ENCODE measurements at places on chromosomes 16 and 17.

DNA sequence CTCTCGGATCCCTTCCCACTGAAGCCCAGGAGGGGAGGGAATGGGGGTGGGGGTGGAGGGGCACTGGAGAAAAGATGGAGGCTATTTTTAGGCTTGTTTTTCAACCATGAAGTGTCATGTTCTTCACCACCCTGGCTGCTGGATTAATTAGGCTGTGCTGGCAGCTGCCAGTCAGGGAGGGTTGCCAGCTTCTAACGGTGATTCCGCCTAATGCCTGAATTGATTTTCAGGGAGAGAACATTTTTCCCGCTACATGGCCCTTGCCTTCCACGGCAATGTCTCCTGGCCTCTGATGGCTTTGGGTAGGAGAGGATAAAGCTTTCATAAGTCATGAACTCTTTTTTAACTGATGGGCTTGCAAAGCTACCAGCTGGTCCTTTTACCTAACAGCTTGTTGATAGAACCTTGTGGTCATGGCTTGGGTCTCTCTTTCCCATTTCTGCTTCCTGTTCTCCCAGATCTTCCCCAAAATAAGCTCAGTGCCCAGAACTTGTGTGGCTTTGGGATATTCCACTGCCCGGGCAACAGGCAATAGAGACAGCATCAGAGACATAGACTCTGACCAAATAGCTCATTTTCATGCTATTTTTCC, 167.4 kb downstream of the PITPNC1 start:
- DNase-seq: no peak

DNA sequence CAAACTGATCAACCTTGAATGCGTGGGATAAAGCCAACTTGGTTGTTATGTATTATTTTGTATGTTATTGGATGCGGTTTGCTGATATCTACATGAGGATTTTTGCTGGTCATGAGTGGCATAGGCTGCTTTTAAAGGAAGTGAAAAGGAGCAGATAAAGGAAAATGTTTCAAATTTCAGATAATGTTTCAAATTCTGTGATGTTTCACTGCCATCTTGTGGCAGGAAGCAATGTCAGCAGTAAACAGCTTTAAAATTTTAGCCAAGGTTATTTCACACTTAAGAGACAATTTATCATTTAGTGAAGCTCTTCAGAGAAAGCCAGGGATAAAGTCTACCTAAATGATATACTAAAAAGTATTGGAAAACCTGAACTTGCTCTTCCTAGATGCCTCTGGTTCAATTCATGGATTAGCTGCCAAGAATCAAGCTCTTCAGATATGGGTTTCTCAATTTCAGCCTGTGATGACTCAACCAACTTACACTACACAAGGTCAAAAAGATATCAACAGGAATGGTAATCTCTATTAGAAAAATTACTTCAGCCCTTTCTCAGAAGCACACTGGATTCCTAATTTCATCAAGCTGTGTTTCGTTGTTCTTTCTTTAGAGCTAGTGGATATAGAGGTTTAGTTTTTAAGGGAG, 136.0 kb upstream of the C17orf78 start:
- DNase-seq: no peak

- no peak for DNase-seq
Observed at GRCh38 chr17:61583242-61583641, 7.8 kb downstream of the NACA2 start.

GRCh38 chr16:73724503-73724902, 572.1 kb upstream of the PSMD7 start:
- no peak for DNase-seq

DNA sequence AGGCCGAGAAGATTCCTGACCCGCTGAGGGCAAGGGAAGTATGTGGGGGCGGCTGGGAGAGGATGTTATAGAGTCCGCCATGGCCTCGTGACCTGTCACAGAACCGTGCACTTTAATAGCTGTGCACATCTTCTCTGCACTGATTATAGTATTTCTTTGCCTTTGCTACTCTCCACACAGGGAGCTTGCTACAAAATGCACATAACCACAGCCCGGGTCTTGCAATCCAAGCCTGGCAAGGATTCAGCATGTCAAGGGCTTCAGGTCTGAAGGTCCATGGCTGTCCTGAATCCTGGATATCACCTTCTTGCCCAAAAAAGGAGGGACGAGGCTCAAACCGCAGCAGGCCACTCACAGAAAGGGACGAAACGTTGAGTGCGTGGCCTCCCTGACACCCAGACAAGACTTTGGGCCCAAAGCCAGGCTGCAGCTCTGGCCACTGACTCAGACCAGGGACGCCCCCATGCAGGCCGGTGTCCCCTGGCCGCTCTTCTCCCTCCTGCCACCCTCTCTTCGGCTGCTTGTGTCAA, 43.7 kb downstream of the USP22 start:
- peak; percentile 34 for DNase-seq

DNA sequence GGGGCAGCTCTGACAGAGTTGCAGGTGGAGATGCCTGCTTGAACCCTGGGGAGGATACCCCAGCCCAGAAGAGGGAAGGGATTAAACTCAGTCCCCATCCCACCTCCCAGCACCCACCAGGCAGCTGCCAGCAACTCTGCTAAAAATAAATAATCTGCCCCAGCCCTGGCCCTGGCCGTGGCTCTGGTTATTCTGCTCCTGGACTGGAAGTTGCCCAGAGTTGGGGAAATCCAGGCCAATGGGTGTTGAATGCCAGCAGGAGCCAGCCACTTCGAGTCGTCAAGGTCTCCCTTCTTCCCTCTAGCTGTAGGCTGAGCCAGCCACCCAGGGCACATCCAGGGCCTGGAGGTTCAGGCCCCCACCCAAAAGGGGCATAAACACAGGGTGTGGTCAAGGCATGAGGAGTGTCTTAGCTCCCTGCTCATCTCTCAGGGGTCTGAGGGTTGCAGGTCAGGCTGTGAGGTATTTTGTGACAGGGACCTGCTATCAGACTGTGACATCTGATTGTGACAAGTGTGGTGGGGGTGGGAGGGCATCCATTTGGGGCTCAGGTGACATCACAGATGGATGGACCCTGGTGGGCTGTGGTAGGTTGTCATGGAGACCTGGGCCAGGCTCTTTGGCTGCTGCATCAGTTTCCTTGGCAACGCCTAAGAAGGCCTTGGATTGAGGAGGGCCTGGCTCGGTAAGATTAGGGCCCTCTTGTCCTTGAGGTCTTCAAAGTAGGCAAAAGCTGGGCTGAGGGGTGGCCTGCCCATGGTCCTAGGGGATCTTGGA, 1.0 kb upstream of the RRAD start:
- peak; percentile 65 for DNase-seq

- no peak for DNase-seq
Observed at GRCh38 chr17:15121426-15121825, 143.7 kb downstream of the PMP22 start.

DNA sequence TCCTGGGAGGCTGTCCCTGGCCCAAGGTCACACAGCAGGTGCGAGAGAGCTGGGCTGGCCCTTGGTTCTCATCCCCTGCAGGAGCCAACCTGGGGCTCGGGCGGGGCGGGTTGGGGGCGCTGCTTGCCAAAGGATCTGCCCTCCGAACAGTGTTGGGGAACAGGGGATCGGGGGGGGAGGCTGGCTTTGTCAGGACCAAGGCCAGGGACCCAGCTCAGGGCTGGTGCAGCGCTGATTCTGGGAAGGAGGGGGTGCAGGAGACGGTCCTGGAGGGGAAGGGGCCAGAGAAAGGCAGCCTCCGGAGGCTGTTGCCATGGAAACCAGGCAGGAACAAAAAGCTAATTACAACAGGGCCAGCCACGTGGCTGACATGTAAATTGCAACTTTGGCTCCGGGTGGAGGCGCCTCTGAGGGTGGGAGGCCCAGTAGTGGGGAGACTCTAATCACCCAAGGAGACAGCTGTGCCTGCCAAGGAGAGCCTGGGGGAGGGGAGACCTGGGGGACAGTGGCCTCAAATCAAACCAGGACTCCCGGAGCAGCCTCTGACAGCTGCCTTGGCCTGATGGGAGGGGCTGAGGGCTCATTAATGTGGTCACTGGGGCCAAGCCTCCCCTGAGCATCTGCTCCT, 1.3 kb downstream of the TUBB3 start:
- DNase-seq: no peak

Measured in testis (tissue), 5 donors.